ENCODE measurements at places on chromosomes 2 and 18.

- no peak for DNase-seq
These were observed 215.9 kb downstream of the TMEM247 start for GRCh38 chr2:46695283-46695682.

- DNase-seq, result no peak
These were observed 31.9 kb upstream of the LDLRAD4 start for GRCh38 chr18:13186687-13187086.

- DNase-seq, result no peak
These were observed 10.5 kb upstream of the LYPD1 start for GRCh38 chr2:132680544-132680943.

DNA sequence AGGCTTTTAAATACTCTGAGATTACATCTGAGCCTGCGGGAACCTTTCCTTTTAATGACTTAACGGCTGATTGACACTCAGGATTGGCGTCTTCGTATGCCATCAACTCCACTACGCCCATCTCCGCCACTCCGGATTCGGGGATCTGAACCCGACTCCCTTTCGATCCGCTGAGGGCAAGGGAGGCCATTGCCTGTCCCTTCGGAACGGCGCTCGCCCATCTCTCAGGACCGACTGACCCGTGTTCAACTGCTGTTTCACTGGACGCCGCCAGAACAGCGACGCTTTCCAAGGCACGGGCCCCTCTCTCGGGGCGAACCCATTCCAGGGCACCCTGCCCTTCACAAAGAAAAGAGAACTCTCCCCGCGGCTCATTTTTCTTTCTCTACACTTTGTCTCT, 90.4 kb downstream of the PID1 start:
- no peak for DNase-seq

DNA sequence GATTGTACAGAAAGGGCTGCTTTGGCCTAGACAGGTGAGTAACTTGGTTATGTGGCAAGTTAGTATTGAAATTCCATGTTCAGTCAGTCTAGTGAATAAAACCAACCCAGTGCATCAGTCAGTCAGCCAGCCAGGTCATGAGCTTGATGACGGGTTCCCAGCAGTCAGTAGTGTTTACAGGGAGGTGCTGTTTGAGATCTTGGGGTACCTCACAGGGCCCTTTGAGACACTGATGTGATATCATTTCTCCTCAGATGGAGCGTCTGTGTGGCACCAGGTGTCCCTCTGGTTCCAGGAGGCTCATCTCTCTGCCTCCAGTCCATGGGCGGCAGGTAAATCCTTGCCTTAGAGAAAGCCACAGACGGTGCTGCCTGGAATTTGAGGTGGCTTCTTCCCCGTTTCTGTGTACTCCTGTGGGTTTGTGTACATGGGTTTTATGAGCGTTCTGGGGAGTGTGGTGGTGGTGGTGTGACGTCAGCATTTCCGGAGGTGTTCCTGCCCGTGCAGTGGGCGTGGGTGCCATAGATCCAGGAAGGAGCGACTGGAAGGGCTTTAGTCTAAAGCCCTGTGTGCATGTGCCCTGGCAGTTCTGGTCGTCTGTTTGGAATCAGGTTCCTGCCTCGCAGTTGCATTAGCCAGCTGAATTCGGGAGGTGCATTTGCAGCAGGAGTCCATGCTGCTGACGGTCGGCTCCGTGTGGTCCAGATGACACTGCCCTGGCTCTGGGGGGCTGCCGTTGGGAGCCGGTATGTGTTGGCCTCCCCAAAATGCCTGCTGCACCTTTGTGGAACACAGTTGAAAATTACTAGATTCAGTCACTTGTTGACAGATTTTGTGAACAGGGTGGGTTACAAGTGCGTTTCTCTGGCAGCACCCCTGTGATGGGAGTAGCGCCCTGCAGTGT, 2.1 kb downstream of the CTDP1 start:
- DNase-seq, result peak; percentile 91

GRCh38 chr18:34741401-34741800, 31.3 kb downstream of the DTNA start:
- DNase-seq, result no peak

- DNase-seq, result peak; percentile 38
These were observed 1088.9 kb upstream of the PIK3C3 start for GRCh38 chr18:40866013-40866645.

GRCh38 chr18:59461171-59461570, 102.1 kb upstream of the LMAN1 start:
- DNase-seq, result no peak

- DNase-seq, result no peak
These were observed 177.1 kb upstream of the LHCGR start for GRCh38 chr2:48932667-48933066.

DNA sequence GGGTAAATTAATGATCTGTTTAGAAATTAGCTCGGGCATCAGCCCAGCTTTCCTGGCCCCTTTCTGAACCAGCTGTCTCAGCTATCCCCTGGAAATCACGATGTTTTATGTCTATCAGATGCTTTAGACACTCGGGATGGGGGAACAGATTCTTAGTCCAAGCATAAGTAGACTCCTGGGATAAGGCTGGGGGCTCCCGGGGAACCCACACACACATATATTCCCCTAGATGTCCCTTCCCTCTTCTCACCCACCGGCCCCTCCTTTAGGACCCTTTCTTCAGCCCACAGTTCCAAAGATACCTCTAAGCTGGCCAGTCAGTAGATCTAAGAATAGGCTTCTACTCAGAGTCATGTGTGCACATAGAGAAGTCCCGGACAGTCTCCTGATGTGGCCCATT, 151.5 kb upstream of the COPS8 start:
- no peak for DNase-seq

- peak; percentile 55 for DNase-seq
These were observed 184.2 kb downstream of the RND3 start for GRCh38 chr2:150303281-150303680.

- no peak for DNase-seq
These were observed 41.7 kb downstream of the SH3BP4 start for GRCh38 chr2:234993541-234993981.

DNA sequence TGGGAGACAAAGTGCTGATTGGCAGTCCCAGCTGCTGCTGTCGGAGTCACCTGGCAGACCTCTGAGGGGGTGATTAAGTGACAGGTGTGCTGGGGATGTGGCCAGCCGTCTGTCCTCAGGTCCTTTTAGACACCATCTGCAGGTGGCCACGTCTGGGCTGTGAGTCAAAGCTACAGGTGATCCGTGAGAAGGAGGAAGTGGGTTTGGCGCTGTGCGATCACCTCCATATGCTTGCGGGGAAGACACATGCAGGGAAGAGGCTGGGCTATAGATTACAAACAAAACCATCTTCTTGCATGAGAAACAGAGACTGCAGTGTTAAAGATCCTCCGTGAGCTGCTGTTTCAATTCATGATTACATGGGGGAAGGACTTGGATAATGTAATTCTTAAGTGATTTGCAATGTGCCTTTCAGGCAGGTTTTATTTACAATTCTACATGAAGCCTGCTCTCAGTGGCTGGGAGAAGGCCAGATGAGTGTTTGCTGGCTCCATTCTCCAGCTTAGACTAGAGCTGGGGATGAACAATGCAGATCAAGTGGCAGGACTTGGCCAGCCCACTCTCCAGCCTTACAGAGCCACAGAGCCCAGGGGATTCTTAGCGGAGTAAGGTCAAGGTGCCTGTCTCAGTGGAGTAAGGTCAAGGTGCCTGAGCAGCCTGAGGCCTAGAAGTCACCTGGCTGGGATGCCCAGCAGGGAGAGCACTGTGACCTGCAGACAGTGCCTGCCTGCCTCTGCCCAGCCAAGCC, 87.8 kb downstream of the LYPD1 start:
- DNase-seq, result no peak

All from KBM-7 (cell line).